CD4-positive, CD25-positive, alpha-beta regulatory T cell (primary cell): ENCODE measurements at places on chromosomes 3 and 15. TPM values are rescaled to one million over a fixed set of nuclear protein-coding genes. Genes with fewer than 3 reads are reported as not detected.

GOLGA6L7 gene
- total RNA-seq: not detected

HES1 gene
- total RNA-seq: 10.5 TPM

LRRIQ4 gene
- not detected for total RNA-seq

CHST2 gene
- 4.9 TPM for total RNA-seq

- no peak for DNase-seq
Measured at GRCh38 chr3:102715030-102715697, 280.3 kb downstream of the ZPLD1 start.

- no peak for DNase-seq
Measured at GRCh38 chr15:89822951-89823711, 8.5 kb upstream of the ANPEP start.

GRCh38 chr3:100073714-100074307, 40.5 kb downstream of the FILIP1L start:
- DNase-seq: no peak

DNA sequence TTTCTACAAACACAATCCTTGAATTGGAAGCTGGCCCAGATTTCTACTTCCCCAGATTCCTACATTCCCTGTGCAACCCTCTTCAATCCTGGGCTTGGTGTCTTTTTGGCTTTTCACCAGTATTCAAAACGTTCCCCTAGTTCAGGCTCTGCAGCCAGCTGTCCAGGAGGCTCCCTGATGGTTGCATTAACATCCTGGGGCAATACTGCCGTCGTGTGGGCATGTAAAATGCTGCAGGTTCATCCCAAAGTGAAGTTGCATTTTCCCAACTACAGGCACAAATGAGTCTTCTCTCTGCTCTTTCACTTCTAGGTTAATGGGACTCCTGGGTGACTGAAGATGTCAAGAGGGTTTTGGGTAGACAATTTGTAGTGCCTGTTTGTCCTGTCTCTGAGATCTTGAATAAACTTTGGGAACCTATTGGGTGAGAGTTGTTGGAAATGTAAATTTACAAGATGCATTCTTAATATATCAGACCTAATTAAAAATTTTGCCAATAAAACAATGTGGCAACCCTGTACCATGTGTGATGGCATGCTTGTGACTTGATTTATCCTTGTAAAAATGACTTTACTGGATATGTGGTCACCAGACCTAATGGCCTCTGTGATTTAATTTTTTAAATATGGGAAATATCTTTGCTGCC, 28.6 kb downstream of the SOX14 start:
- no peak for DNase-seq

GRCh38 chr3:134373271-134374104, 759 bp downstream of the AMOTL2 start:
- DNase-seq: no peak

DNA sequence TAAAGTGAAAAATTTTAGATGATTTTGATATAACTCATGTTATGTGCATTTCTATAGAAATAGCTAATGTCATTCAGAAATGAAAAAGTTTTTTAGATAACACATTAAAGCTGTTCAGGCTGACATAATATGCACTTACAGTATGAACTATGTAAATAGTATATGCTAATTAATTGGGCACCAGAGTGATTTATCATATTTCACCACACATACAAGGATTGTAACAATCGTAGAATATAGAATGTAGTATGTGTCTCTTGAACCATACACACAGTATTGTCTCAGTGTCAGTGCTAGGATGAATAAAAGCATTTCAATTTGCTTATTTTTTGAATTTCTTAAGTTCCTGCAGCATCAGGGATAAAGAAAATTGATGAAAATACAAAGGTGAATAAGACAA, 710.0 kb downstream of the OTOL1 start:
- no peak for DNase-seq
